H4 (cell line): ENCODE measurements at places on chromosomes 13 and 19. TPM values are rescaled to one million over a fixed set of nuclear protein-coding genes. Genes with fewer than 3 reads are reported as not detected.

DNA sequence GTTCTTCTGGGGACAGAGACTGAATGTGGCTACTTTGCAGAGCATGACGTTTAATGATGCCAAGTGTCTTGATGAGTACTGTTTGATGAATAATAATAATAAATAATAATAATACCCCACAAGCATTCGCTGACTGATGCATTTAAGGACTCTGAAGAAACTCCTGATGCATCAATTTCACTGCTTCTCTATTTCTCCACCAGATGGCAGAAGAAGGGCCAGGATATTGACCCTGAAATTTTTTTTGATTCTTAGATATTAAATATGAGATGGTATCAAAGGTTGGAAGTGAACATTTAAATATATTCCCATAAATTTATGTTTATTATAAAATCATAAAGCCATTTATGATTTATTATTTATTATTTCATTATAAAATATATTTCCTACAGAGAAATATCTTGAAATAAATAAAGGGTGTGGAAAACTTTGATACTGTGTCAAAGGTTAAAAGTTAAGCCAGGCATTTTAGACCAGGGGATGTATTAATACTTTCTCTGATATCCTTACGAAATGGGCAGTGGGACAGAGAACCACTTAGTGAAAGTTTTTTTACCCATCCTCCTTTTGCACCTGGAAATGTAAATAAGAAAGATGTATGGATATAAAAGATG is 170.9 kb downstream of the LACC1 start:
- no peak for DNase-seq

GRCh38 chr19:46198756-46199155 is 30.8 kb upstream of the IGFL1 start:
- peak; percentile 53 for DNase-seq

GRCh38 chr13:66618702-66619101 is 611.4 kb downstream of the PCDH9 start:
- peak; percentile 39 for DNase-seq

DNA sequence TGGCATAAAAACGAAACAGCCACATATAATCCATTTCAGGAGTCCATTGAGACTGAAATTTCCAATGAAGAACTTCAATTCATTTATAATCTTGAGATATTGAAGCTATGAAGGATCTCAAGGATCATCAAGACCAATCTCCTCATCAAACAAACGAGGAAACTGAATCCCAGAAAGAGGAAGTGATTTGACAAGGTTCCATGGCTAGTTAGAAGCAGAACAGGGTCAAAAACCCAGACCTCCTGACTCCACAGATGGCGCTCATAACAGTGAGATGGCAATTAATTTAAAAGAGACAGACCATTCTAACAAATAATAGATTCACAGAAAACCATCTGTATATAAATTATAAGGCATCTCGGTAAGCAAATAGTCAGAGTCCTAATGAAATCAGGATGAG is 229.7 kb downstream of the KCTD12 start:
- DNase-seq = no peak

DNA sequence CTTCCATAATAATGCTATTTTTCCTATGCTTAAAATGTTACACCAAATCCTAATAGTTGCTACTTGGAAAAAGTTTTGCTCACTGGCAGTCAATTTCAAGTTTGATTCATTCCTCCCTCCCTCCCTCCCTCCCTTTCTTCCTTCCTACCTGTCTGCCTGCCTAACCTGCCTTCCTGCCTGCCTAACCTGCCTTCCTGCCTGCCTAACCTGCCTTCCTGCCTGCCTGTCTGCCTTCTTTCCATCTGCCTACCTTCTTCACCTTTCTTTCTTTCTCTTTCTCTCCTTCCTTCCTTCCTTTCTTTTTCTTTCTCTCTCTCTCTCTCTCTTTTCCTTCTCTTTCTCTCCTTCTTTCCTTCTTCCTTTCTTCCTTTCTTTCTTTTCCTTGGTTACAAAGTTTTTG is 418.7 kb downstream of the PCDH9 start:
- DNase-seq = no peak

- DNase-seq = no peak
These were observed 24.4 kb upstream of the DOCK9 start for GRCh38 chr13:99002172-99002710.

DNA sequence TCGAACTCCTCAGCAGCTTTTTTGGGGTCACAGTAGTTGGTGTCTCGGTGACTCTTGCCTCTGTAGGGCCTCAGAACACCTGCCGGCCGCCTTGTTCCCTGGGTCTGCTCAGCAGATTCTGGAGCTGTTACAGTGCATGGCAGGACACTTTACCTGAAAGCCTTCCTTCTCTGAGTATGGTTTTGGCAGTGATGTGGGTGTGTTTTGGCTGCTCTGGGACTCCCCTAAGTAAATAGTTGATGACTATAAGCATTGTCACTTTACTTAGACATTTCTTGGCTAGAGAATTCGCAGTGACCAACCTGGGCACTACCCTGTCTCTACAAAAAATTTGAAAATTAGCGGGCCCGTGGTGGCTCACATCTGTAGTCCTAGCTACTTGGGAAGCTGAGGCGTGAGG is 7.0 kb downstream of the MAU2 start:
- no peak for DNase-seq

- DNase-seq = peak; percentile 93
These were observed 1.3 kb downstream of the IRF3 start for GRCh38 chr19:49664171-49665035.

DNA sequence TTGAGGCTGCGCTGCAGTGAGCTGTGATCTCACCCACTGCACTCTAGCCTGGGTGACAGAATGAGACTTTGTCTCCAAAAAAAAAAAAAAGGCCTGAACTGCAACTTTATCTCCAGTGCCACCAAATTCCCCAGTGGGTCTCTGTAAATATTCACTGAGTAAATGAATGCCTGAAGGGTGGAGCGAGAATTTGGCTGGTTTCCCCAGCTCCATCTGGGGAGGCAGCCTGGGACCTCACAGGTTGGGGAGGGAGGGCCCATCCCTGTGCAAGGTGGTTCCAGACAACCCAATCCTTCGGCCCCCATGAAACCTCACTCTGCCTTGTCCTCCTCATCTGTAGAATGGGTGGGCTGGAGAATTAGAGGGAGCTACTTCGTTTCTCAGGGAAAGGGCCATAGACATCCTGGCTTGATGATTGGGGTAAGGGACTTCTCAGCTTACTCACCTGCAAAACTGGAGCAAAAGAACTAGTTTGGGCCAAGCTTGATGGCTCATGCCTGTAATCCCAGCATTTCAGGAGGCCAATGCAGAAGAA is 4.2 kb upstream of the PKN1 start:
- no peak for DNase-seq

DNA sequence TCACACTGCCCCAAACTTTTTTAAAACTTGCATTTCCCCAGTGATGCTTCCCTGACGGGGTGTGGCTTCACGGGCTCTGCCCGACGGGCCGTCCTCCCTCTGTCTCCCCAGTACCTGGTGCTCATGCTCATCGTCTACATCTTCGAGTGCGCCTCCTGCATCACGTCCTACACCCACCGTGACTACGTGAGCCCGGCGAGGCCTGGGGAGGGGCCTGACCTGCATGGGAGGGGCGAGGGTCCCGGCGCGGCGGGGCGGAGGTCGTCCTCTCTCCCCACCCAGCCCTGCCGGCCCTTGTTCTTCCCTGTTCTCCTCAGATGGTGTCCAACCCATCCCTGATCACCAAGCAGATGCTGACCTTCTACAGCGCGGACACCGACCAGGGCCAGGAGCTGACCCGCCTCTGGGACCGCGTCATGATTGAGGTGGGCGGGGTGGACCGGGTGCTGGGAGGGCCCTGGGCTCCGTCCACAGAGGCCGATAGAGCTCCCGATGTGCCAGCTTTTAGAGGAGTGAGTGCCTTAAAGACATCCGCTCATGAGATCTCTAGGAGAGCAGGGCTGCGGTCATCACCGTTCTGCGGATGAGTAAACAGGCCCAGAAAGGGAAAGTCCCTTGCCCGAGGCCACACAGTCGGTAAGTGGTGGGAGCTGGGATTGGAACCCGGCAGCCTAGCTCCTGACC is 6.9 kb downstream of the UPK1A start:
- DNase-seq = peak; percentile 65

DNA sequence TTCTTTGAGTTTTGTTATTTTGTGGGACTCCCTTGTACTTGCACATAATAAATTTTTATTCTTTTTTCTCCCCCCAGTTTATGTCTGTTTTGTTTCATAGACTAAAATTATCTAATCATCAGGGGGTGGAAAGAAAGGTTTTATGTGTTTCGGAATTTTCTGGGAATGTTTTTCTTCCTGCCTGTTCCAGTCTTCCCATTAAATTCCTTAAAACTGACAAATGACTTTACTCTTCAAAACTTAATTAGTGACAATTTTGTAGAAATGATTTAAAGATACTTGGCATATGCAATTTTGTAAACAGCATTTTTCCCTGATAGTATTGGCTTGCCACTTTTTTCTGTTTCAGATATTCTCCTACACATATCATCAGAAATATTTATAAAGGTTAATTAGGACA is 1813.4 kb downstream of the PCDH9 start:
- no peak for DNase-seq

GRCh38 chr19:15449620-15450527 is at the start of gene WIZ:
WIZ (minus strand) TSS chr19:15449956; CDS start chr19:15448307, 1,649 bp downstream.
- DNase-seq = peak; percentile 70

- DNase-seq = no peak
These were observed 1.5 kb downstream of the NDFIP2 start for GRCh38 chr13:79482281-79482970.

- DNase-seq = no peak
These were observed 99.5 kb upstream of the TMTC4 start for GRCh38 chr13:100773923-100774663.

DNA sequence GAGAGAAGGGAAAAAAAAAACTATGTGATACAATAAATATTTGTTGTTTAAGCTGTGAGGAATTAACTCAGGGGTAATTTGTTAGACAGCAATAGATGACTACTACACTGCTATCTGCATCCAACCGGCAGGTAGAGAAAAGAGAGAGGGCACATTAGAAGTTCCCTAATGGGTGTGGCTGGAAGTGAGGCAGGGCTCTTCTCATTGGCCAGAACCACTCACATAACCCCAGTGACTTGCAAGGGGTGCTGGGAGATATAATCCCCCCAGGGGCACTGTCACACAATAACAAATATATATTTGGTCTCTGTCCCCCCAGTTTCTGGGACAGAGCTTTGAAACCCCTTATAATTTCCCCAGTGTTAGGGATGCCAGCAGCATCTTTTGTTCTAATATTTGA is 24.3 kb downstream of the FGF21 start:
- DNase-seq = no peak

DNA sequence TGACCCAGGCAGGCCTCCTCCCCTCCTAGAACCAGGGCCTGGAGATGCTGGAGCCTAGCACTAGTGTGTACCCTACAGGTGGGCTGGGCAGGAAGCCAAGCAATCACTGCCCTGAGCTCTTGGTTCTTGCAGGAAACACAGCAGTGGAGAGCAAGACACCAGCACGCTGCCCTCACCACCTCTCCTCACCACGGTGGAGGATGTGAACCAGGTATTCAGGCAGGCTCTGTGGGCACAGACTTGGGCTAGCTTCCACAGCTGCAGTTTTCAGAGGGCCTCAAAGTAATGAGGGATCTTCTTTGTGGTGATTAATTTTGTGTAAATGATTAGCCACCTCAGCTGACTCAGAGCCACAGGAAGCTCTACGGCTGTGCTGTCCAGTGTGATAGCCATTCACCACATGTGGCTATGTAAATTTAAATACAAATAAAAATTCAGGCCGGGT is 13.6 kb upstream of the GPI start:
- no peak for DNase-seq

DNA sequence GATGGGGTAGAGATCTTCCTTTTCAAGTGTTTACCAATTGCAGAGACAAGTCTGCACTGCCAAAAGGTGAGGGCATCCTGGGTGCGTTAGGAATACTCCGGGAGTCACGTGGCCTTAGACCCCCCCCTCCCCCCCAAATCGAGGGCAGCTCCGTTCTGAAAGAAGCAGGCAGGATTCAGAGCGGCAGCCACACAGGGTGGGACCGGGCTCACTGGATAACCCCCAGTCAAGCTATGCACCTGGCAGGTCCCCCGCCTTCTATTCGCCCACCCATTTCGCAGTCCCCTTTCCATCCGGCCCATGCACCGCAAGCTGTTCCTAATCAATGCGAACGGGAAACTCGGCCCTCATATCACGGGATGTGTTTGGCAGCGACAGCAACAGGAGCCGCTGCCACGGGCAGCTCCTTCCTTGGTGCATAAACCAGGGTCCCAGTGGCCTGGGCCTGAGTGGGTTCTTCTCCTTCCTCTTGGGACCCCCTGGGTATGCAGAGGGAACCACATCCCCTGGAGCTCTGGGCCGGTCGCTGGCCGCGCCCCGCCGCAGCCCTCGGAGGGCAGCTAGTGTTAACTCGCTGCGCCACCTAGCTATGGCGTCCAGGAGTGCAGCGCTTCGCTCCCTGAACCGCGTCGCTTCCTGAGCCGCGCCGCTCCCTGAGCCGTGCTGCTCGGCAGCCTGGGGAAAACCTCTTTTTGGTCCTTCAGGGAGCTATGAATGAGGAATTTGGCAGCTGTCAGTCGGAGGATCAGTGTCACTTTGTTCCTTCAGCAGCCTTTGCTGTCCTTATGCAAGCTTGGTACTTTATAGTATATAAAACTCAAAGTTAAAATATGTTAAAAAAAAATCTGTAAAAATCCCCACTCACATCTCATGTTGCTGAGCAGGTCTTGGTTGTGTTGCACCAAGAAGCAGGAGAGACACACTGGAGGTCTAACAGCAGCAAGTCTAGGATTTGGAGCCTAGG is 41.4 kb downstream of the LYL1 start:
- peak; percentile 62 for DNase-seq

GRCh38 chr19:1081301-1082164 is 13.6 kb downstream of the POLR2E start:
- no peak for DNase-seq

DNA sequence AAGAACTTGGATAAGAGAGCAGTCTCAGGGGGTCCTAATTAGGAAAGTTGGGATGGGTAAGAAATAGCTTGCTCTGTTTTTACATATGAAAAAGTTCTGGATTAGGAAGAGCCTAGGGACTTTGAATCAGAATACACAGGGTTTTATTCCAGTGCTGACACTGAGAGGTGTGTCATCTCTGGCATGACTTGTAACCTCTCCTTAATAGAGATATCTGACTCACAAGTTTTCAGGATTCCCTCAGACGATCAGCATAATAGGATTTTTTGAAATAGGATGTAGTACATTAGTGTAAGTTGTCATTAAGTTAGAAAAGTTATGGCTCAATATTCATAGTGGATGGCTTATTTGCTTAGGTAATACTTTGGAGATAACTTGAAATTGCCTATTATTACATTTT is 555.2 kb upstream of the MIR17HG start:
- DNase-seq = no peak

- no peak for DNase-seq
These were observed 5.4 kb upstream of the PPP1R37 start for GRCh38 chr19:45087531-45087930.

Gene NAPSA
- 0.99 TPM in 1 of 2 replicates, not detected in the other for total RNA-seq

Gene VSIG10L
- 8.0 and 8.5 TPM in 2 replicates for total RNA-seq

Gene IL11
- 1.4 and 1.8 TPM in 2 replicates for total RNA-seq

Gene AMER2
- not detected in 2 replicates for total RNA-seq

Gene FXYD7
- 0.14 TPM in 1 of 2 replicates, not detected in the other for total RNA-seq

Gene SIGLEC14
- total RNA-seq = not detected in 2 replicates

Gene ANKRD27
- total RNA-seq = 19.3 and 27.6 TPM in 2 replicates

Gene SIGLECL1
- total RNA-seq = 0.39 TPM in 1 of 2 replicates, not detected in the other
